ENCODE measurements at places on chromosomes 5 and 9.
A peak's percentile ranks its signal among the peaks of the same experiment; 100 is the strongest.

- DNase-seq: no peak
Observed at GRCh38 chr5:107766439-107766838, 95.7 kb upstream of the EFNA5 start.

DNA sequence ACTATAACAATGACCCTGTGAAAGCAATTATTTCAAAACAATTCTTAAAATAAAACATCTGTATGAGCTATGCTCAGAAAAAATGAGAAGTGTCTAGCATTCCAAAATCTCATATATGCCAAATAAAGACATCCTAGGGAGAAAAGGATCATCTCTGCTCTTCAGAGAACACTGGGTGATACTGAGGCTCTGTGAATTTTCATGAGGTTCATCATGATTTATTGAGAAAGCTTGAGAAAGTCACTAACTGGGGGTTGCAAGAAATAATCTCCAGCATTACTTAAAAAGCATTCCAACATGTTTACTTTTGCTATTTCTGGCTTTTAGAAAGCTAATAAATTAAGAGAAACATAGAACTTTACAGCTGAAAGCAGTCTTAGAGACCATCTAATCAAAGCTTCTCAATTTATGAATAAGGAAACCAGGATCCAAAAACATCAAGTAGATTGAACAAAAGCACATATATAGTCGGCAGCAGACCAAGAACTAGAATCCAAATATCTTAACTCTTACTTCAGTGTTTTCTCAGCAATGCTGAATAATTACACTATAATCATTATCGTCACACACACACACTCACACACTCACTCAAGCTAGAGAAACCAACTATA is 372.8 kb downstream of the NR2F1-AS1 start:
- no peak for DNase-seq

DNA sequence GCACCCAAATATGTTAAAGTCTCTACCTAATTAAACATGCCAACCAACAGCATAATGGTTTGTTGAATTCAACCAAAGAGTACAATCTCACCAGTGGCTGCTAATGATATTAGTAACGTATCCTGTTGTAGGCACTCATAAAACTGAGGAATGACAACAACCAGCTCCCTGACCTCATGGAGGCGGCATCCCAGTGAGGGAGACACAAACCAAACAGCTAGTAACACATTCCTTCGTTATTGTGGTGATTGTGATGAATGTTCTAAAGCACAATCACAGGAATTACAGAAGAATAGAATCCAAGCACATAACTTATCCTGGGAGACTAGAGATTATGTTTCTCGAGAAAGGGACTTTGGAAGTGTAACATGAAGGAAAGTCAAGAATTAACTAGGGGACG is 224.6 kb downstream of the CTNND2 start:
- no peak for DNase-seq

DNA sequence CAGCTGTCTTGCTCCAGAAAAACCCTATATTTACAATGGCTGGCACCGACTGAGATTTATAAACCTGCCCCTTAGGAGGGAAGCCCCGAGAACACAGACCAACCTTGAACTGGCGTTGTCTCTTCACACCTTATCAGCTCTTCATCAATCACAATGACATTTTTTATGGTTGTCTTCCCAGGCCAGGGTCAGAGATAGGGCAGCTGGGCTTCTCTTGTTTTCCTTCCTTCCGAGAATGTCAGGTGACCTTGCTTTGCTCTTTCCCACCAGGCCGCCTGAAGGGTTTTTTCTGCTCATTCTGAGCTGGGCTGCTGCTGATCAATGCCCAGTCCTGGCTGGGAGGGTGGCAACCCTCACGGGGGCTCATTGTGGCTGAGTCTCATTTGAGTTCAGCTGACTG is 619.1 kb downstream of the CCDC171 start:
- no peak for DNase-seq

GRCh38 chr5:5437227-5438172 is 15.0 kb downstream of the ICE1 start:
- DNase-seq: no peak

DNA sequence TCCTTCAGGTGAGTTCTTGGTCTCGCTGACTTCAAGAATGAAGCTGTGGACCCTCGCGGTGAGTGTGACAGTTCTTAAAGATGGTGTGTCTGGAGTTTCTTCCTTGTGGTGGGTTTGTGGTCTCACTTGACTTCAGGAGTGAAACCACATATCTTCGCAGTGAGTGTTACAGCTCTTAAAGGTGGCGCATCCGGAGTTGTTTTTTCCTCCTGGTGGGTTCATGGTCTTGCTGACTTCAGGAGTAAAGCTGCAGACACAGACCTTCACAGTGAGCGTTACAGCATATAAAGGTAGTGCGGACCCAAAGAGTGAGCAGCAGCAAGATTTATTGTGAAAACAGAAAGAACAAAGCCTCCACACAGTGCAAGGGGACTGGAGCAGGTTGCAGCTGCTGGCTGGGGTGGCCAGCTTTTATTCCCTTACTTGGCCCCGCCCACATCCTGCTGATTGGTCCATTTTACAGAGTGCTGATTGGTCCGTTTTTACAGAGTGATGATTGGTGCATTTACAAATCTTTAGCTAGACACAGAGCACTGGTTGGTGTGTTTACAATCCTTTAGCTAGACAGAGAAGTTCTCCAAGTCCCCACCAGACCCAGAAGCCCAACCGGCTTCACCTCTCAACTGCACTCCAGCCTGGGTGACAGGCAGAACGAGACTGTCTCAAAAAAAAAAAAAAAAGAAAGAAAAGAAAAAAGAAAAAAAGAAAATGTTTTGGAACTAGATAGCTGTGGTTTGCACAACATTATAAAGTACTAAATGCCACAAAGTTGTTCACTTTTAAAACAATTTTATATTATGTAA is 9.1 kb upstream of the ERMP1 start:
- peak; percentile 29 for DNase-seq

DNA sequence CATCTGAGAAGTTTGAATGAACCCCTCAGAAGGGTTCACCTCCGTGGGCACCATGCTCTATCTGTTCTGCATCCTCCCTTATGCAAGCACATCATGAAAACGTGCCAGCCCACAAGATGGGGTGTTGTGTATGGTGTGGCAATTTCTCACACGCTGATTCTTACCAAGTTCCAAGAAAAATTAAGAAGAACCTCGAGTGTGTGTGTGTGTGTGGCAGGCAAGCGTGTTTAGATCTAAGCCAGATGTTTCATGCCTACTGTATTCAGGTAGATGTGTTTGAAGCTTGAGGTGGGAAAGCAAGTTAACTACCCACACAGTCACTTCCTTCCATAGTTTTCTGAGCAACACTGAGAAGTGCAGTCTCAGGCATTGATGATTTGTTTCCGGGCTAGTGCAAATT is 77.7 kb upstream of the GNA14 start:
- DNase-seq: no peak

DNA sequence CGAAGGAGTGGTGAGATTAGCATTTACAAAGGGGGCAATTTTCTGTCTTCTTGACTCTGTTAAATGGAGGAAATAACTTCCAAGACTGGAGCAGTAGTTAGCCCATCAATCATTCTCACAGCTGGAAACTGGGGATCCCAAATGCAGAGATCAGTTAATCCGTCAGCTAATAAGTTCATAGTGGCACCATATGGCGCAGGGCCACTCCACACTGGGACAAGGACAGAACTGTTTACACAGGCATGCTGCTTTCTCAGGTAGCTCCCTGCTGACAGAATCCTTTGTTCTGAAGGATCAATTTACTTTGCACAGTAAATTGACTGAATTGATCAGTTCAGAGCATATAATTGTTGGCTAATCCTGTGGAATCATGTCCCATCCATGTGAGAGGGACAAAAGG is 395.7 kb downstream of the TMEM161B start:
- DNase-seq: no peak
